ENCODE measurements at places on chromosomes 2 and 18.

- no peak for DNase-seq
Measured at GRCh38 chr2:143559147-143559546, 429.9 kb downstream of the ARHGAP15 start.

DNA sequence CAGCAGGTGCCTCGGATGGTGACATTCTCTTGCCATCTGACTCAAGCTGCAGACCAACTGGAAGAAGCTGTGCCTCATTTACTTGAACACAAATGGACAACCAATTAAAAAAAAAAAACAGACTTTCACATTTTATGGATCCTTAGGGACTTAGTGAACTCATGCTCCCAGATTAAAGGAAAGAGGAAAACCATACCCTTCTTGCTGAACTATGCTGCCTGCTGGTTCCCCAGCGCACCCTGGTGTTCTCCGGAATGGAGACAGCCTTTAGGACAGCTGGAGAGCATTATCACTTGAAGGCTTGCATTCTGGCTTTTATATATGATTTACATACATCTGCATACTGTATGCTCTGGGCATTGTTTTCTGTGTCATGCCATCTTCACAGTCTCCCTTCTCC, 370.7 kb downstream of the SLC4A3 start:
- DNase-seq: peak; percentile 79

- DNase-seq: no peak
Measured at GRCh38 chr18:79283131-79283810, 112.5 kb upstream of the NFATC1 start.

DNA sequence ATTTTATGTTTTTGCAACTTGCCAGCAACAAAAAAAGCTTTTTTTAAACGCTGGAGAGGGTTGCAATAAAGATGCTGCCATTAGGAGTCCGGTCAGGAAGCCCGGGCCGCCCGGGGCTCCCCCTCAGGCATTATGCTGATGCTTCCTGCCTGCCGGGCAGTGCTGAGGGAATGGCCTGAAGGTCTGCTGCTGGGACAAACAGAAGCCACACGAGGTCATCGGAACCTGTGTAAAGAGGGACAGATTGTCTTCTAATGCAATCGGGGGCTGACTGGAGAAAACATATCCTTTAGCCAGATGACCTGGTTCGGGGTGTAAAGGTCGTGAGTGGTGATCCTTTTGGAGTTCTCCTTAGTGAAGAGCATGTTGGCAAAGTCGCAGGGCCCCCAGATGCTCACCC, 2.3 kb downstream of the IMPA2 start:
- DNase-seq: no peak

- DNase-seq: peak; percentile 92
Measured at GRCh38 chr2:37561615-37562569, 109.5 kb downstream of the CDC42EP3 start.

DNA sequence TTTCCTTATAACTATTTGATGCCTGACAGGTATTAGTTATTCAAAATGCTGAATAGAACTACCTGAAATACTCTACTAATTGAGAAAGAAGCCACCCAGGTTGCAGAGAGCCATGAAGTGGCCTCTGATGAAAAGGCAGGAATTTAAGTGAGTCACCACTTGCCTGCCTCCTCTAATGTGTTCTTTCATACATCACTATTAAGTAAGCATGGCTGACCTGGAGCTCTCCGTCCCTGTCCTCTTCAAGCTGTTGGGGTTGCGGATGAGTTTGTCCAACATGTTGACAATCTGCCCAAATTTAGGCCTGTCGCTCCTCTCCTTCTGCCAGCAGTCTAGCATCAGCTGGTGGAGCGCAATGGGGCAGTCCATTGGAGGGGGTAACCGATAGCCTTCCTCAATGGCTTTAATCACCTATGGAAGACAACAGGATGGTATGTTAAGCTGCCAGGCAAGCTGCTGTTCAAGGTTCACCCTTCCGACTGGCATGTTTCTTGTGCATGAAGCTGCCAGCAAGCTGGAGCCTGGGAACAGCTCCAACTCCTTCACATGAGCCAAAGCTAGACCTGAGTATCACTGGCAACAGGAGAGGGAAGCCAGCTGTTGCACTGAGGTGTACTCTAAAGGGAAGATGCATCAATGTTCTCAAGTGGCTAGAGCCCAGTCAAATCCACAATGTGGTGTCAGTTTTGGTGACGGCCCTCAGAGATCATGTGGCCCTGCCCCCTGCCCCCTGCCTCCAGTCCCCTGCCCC, 142.2 kb downstream of the EPHA4 start:
- no peak for DNase-seq

DNA sequence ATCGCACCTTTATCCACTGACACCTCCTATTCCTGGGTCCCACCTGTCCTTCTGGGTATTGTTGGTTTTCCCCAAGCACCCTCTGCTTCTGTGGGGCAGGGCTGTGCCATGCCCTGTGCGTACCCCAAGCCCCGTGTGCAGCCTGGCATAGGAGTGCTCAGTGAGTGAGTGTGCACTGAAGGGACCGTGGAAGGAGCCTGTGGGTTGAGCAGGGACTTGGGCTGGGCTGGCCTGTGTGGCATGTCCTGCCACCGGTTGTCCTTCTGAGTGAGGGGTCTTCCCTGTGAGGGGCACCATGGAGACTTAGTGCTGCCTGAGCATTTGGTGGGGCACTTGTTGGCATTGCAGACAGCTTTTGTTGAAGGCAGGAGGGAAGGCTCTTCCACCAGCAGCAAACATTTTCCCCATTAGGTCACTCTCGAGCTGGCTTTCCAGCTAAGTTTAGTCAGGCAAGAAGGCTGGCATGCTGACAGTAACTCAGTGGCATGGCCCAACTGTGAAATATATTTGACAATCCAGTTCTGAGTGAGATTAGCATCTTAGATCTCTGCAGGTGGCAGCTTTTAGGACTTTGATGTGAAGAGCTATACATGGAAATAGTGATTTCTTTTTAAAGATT, 64.7 kb downstream of the LPIN1 start:
- no peak for DNase-seq

GRCh38 chr18:73840319-73840945, 307.2 kb downstream of the FBXO15 start:
- no peak for DNase-seq

DNA sequence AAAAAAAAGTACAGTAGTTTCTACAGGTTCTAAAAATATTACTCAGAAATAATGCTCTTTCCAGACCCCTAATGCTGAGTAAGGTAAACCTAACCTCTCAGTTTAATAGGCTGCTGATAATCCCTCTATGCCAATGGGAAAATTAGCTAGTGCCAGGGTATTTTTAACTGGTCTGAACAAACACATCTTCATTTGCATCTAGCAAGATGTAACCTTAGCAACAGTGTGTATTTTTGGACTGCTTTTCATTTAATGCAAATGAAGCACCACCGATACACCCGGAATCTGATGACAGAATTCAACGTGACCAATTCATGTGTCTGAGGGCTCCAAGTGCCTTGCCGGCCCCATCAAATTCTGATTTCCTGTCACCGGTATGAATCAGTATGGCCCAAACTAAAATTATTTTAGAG, 47.4 kb upstream of the CYRIA start:
- DNase-seq: no peak

- no peak for DNase-seq
Measured at GRCh38 chr18:79589601-79590091, 90.0 kb upstream of the CTDP1 start.

- peak; percentile 23 for DNase-seq
Measured at GRCh38 chr18:39806525-39806924, 2148.5 kb upstream of the PIK3C3 start.

All from fibroblast of skin of scalp (primary cell).